Chondrocyte (in vitro differentiated cells): ENCODE measurements at places on chromosomes 6 and 20.

DNA sequence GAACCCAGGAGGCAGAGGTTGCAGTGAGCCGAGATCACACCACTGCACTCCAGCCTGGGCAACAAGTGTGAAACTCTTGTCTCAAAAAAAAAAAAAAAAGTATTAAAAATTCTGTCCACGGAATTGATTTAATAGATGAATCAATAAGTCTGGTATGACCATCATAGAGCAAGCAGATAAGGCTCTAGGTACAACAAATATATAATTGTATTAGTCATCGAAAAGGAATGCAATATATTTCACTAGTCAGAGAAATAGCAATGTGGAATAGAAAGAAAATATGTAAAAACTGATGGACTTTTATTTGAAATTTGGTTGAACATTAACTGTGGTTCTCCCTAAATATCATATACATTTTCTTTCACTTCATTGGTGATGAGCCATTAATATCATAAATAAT lies 476.8 kb upstream of the AGPAT4 start:
- DNase-seq: no peak

DNA sequence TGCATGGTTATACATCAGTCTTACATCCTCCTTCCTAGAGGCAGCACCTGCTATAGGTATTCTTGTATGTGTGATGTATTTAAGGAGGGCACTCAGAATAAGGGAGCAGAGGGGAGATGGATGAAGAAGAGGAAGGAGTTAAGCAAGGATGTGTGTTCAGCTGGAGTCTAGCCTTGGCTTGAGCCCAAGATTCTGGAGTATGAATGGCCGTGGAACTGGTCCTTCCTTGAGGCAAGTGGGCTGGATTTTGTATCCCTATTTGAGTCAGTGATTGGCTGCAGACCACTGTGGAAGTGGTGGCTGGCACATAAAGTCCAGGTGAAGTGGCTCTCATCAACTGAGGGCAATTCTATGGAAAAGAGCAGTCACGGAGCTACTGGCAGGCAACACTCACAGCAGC lies 112.0 kb upstream of the RNF24 start:
- no peak for DNase-seq

DNA sequence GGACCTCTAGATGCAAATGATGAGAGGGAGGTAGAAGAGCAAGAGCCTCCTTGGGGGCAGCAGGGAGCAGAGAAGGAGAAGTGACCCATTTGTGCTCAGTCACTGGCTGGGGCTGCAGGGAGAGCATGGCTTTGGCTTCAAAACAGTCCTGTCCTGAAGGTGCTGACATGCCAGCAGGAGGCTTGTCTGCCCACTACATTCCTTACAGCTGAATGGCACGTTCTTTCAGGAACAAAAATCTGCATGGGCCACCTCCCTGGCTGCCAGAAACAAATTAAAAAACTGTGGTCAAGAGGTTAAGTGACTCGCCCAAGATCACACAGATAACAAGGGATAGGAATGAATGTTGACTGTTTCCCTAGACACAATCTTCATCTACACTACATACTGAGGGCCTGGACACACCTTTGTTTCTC lies 188.8 kb downstream of the HIVEP2 start:
- no peak for DNase-seq

- DNase-seq: no peak
Measured at GRCh38 chr6:152575621-152576150, 61.5 kb downstream of the SYNE1 start.

GRCh38 chr6:150495126-150495525 lies 104.6 kb upstream of the PLEKHG1 start:
- DNase-seq: no peak

DNA sequence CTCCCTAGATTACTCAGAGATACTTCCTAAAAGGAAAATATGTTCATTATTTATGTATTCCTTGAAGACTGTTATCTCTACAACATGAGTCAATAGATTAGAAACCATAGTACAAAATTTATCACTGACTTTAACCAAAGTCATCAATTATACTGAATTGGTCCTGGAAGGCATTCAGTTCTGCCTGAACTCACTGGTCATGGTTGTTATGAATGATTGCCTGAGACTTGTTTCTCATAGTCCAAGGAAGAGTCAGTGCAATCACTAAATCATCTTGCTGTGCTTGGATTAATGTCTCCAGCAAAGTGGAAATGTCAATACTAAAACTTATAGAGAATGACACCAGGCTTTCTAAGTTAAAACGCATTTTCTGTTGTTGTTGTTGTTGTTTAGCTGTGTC lies 878.6 kb upstream of the MANEA start:
- no peak for DNase-seq

- DNase-seq: no peak
Measured at GRCh38 chr6:145315982-145316600, 419.2 kb downstream of the EPM2A start.

DNA sequence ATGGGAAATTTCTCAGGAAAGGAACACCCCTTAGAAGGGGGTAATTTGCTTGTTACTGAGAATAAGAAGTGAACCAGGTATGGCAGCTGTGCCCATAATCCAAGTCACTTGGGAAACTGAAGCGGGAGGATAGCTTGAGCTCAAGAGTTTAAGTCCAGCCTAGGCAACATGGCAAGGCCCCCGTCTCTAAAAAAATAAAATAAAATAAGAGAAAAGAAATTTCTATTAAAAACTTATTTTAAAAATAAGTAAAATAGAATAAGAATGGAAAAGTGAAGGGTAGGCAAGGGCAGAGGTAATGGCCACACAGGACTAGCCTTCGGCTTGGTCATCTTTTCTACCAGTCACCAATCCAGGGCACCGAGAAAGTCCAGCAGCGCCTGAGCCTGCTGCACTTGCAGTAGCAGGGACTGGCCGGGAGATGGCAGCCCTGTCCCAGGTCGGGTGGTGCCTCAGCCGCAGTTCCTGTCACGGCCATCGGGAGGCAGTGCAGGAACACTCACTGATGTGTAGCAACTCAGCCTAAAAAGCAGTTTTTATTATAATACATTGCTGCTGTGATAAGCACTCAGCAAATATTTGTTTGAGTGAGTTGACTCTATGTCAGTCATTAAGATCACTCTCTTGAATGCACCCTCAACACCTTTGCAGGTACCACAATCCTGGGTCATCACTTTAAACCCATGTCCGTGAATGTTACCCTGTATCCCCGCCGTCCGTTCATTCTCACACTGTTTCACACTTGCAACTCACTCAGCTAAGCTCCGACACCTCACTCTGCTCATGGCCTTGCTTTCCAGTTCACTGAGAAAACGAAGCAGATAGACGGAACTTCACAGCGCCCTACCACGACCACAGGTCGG lies 23.2 kb upstream of the GCM1 start:
- DNase-seq: peak; percentile 94

GRCh38 chr20:48747840-48748414 lies 79.9 kb downstream of the PREX1 start:
- DNase-seq: no peak

DNA sequence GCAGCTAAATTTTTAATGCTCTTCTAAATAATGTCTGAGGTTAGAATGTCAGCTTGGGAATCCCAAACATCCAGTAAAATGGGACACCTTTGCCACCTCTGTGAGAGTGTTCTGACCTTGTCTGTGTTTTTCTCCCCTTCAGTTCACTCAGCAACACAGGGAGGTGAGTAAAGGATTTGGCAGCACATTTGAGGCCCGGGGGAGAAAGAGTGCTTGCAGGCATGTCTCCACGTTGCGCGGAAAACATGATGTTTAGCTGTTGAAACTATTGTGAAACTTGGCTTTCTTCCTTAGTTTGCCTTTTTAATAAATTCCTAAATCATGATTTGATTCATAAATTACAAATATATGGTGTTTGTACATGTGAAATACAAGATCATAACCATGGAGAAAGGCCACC lies 707.8 kb upstream of the FLRT3 start:
- no peak for DNase-seq

DNA sequence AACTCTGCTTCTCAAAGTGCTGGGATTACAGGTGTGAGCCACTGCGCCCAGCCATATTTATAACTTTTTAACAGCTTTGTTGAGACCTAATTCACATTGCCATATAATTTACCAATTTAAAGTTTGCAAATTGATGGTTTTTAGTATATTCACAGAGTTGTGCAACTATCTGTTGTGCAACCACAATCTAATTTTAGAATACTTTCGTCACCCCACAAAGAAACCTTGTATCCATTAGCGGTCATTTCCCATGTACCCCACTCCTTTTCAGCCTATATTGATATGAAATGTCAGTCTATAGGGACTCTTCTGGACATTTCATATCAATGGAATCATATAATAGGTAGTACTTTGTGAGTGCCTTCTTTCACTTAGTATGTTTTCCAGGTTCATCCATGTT lies 55.8 kb downstream of the FOXO3 start:
- DNase-seq: no peak

DNA sequence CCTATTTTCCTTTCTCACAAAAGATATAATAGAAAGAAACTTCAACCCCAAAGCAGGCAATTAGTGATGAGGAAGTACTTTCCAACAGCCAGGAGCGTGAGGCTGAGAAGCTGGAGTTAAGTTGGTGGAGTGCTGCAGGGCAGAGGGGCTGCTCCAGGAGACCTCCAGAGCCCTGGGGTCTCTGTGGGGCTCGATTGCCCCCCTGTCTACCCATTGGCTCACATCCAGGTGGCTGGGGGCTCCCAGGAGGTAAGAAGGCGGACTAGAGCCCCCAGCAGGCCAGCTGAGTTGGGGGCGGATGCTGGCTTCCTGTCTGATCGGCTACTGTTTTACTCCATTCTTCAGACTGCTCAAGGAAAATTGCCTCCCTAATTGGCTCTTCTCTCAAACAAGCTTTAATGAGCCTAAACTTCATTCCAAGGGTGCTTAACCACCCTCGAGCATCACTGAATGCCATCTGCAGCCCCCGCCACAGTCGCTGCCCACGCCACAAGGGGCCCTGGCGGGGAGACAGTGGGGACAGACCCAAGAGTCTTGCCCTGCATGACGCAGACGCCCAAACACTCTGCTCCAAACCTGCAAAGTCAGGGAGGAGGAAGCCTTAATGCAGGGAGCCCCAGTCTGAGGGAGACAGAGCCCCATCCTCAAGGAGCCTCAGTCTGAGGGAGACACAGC lies 78.6 kb downstream of the MDGA1 start:
- DNase-seq: no peak

GRCh38 chr6:22129751-22130150 lies 167.1 kb downstream of the PRL start:
- no peak for DNase-seq

GRCh38 chr20:42046371-42047085 lies 428.4 kb upstream of the CHD6 start:
- no peak for DNase-seq

- no peak for DNase-seq
Measured at GRCh38 chr6:109945091-109945490, 33.0 kb upstream of the GPR6 start.

DNA sequence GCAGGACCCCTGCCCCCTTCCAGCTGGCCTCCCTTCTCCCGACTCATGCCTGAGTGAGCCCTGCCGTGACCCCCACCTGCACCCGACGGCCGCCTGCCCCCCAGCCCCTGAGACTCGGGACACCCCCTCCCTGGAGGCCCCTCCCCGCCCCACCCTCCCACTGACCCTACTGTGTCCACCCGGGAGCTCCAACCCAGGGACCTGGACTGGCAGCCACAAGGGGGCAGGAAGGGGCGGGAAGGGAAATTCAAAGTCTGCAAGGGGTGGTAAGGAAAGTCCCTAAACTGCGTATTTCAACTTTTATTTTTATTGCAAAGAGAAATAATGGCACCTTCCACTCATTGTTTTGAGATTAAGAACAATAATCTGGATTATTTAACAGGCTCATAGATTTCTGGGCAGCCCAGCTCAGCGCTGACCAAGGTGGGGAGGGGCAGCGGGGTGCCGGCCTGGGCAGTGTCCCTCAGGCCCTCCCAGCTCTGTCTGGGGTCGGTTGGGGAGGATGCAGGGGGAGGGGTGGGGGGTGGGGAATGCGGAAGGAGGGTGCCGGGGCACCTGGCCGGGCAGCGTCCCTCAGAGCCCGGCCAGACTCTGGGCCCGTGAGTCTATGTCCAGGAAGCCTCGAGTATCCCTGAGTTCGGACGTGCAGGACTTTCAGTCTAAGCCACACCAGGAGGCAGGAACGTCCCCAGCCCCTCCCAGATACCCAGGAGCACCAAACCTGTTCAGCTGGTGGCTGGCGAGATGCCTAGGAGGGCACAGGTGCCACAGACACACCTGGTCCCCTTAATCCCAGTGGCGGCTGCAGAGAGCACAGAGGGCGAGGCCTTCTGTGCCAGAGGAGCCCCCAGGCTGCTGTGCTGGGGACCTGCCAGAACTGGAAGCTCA lies 1.3 kb upstream of the PTK6 start:
- no peak for DNase-seq

GRCh38 chr6:4370066-4370465 lies 234.7 kb upstream of the ECI2 start:
- no peak for DNase-seq

DNA sequence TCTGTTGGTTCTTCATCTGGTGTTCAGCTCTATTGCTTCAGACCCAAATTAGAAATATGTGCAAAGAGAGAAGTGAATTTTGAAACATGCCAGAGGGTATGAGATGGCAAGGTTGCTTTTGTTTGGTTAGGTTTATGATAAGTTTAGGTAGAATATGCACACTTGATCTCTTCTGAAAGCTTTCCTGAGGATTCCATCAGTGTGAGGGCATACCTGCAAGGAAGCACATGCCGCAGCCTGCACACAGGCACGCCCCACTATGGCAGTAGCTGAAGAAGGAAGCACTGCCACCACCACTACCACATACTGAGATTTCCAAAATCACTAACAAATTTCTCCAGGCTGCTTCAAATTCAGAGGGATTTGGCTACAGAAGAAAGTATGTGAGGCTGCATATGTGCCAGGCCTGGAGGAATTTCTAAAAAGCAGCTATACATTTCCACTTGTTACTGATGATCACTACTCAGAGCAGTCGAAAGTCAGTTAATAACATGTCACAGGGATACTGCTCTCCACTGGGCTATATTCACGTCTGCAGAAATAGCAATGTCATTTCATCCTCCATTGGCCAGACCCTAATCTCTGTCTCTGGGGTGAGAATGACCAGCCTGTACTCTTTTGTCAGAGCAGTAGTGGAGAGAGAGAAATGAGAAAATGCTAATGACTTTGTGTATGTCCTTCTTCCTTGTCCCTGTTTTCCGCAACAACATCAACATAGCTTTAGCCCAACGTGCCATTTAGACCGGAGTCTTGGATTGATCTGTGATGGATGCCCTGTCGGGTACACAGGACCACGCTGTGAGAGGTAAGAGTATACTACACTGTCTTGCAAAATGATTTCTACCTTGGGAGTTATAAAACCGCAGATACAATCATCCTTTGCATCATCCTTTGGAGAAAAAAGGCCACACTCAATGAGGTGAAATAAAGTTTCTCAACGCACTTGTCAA lies 396.7 kb downstream of the LAMA2 start:
- DNase-seq: no peak

GRCh38 chr20:41218466-41218865 lies 81.1 kb downstream of the PLCG1 start:
- DNase-seq: no peak

DNA sequence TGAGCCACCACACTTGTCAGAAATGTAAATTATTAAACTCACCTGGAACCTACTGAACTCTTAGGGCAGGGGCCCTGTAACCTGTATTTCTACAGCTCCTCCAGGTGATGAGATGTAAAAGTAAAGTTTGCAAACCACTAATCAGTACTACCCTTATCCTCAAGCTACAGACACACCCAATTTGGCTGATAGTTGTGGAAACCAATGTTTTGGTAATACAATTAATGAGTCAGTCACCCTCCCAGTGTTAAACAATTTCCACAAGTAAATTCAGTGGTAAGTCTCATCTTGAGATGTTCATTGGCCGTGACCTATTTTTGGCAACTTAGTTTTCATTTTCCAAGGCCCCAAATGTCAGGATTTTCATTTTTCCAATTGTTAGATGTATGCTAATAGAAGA lies 29.6 kb downstream of the GCNT2 start:
- DNase-seq: no peak

- no peak for DNase-seq
Measured at GRCh38 chr20:22453244-22454080, 130.9 kb downstream of the FOXA2 start.

GRCh38 chr6:14035071-14035847 lies 82.3 kb upstream of the CD83 start:
- no peak for DNase-seq
